ENCODE measurements at places on chromosomes 7 and 10. TPM values are rescaled to one million over a fixed set of nuclear protein-coding genes. Genes with fewer than 3 reads are reported as not detected.

DNA sequence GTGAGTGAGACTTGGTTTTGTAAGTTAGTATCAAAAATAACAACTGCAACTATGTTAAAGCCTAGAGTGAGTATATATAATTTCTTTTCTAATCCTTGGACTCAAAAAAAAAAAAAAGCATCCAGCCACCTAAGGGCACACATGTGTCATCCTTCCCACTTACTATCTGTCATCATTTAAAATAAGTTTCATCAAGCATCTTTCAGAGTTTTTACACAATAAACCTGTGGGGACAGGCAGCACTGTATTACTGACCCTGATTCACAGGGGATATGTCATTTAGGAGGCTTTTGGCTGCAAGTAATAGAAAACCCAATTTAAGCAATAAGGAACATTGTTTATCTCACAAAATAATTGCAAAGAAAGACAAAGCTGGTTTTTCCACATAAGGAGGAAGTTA is 32.3 kb upstream of the OSBPL3 start:
- no peak for DNase-seq

GRCh38 chr10:68336754-68337351 is 4.1 kb upstream of the PBLD start:
- DNase-seq = no peak

GRCh38 chr7:36606153-36606975 is 117.9 kb downstream of the AOAH start:
- no peak for DNase-seq

- DNase-seq = no peak
Observed at GRCh38 chr7:149423449-149424110, 37.3 kb downstream of the ZNF777 start.

DNA sequence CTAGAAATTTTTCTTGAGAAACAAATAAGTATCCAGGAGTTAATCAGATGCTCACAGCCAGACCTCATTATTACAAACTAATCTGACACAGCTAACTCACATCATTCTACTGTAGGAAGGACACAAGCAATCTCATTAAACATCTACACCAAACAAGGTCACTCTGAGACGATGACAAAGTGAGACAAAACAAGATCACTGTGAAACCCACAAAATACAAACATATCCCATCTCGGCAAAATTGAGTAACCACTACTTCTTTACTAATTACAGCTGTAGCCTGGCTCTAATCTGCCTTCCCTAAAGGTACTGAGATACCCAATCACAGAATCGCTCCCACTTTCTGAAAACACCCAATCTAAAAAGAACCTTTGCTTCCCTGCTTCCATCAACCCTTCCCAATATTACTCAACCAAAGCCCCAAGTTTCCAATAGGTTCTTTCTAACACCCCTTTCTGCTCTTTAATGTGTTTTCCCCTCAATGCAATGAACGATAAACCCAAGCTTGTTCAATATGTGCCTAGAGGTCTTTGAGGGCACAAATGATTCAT is 26.9 kb downstream of the CCDC6 start:
- no peak for DNase-seq

GRCh38 chr7:1092161-1092632 is 4.3 kb downstream of the GPER1 start:
- no peak for DNase-seq

GRCh38 chr10:35642793-35643114 is 658 bp upstream of the FZD8 start:
- no peak for DNase-seq

DNA sequence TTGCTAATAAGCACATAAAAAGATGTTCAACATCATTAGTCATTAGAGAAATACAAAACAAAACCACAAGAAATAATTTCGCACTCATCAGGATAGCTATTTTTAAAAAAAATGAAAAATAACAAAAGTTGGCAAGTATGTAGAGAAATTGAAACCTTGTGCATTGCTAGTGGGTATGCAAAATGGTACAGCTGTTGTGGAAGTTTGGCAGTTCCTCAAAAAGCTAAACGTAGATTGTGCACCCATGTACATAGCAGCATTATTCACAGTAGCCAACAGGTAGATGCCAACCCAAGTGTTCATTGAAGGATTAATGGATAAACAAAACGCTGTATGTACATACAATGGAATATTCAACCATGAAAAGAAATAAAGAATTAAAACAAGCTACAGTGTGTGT is 35.3 kb upstream of the STARD3NL start:
- no peak for DNase-seq

DNA sequence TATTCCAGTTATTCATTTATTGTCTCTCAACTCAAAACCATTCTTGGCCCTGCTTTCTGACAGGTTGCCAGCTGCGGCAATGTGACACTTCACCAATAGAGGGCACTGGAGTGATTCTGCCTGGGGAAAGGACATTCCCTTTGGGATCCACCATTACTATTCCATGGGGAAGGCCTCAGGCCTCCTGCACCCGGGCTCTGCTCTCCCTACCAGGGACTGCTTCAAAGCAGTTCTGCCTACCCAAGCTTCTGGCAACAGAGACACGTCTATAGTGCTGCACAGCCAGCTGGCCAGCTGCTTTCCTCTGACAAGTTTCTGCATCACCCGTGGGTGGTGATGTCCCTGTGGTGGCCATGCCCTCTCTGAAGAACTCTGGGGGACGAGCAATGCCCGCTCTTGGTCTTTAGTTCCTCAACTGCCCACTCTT is 163.8 kb downstream of the ELMO1 start:
- no peak for DNase-seq

GRCh38 chr7:91789558-91789957 is 90.9 kb downstream of the MTERF1 start:
- DNase-seq = no peak

DNA sequence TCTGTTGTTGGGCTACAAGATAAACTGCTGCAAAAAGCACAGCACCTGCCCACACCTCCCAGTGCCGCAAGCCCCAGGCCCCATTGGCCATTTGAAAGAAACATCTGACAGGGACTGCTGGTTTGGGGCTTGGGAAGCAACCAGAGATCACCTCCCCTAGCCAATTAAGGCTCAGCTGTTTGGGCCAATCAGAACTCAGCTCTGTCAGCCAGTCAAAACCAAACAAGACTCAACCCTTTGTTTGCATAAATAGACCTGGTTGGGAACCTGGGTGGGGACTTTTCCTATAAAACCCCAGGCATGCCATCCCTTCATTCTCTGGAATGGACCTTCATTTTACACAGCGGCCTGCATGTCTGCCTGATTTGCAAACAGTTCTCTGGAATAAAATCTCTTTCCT is 17.2 kb upstream of the NME8 start:
- DNase-seq = no peak

- no peak for DNase-seq
Observed at GRCh38 chr10:71264345-71265200, 52.2 kb downstream of the UNC5B start.

GRCh38 chr10:94591461-94592205 is 46.0 kb downstream of the HELLS start:
- no peak for DNase-seq

DNA sequence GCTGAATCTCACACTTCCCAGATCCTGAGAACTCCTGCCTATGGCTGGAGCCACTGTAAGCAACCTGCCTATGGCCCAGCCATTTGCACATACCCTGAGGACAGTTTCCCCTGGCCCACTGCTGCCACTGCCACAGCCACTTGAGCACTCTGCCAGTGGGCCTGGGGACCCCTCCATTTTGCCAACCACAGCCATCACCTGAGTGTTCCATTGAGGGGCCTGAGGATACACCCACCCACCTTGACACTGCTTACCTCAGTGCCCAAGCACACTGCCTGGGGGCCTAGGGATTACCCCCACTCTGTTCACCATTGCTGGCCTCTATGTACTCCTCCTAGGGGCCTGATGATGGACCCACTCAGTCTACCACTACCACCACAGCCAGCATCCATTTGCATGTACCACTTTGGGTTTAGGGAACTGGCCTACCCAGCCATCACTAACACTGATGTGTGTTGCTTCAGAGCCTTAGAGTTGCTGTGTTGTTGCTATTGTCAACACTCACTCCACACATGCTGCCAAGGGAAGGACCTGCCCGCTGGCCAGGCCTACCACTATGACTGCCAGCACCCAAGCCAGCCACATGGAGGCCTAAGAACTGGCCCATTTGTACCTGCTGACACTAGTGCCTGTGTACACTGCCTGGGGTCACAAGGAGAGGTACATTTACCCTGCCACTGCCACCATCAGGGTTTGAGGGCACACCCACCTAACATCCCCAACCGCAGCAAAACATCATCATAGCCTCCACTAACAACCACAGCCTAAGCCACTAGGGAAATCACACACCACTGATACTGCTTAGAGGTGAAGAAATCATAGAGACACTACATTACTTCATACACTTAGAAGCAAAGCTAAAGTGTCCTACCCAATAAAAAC is 45.9 kb upstream of the ANTXRL start:
- DNase-seq = no peak

DNA sequence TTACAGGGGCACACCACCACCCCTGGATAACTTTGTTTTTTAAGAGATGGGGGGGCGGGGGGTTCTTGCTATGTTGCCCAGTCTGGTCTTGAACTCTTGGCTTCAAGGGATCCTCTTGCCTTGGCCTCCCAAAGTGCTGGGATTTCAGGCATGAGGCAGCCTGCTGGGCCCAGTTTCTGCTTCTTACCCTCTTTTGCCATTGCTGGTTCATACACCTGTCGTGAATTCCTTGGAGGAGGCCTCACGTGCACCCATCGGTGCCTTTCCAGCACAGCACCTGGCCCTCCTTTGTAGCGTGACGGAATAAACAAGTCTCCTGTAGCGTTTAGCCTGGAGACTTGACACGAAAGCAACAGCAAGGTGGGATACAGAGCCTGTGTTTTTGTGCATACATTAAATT is 75.5 kb downstream of the CARD11 start:
- no peak for DNase-seq

DNA sequence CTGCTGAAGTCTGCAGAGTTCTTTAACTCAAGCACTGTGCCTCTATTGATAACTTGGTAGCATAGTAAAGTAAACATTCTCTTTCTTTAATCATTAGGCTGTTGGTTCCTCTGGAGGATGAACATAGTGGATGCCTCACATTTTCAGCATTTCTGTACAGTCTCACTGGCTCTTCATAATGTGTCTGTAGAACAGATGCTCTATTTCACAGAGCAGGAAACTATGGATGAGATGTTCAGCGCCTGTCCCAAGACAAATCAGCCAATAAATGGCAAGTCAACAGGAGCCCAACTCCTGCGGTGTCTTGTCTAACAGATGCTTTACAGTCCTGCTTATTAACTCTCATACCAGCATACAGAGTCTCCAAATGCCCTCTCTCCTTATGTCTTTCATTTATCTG is 36.5 kb downstream of the NRBF2 start:
- no peak for DNase-seq

SP8 gene
- total RNA-seq = not detected

CRPPA gene
- total RNA-seq = 4.1 TPM

TMEM139 gene
- total RNA-seq = 1.1 TPM

JCAD gene
- total RNA-seq = 17.2 TPM

LRRC61 gene
- total RNA-seq = 3.0 TPM

IDI2 gene
- not detected for total RNA-seq

PAPOLB gene
- 0.30 TPM for total RNA-seq

RET gene
- 9.3 TPM for total RNA-seq

STRIP2 gene
- 1.9 TPM for total RNA-seq

All from skin of body (tissue), 3 donors.